ENCODE measurements at places on chromosomes 2 and 18.
A peak's percentile ranks its signal among the peaks of the same experiment; 100 is the strongest.

GRCh38 chr2:174844295-174844708, 80.0 kb upstream of the CHRNA1 start:
- no peak for DNase-seq

GRCh38 chr2:42050010-42050702, 2.3 kb downstream of the PKDCC start:
- DNase-seq = no peak

DNA sequence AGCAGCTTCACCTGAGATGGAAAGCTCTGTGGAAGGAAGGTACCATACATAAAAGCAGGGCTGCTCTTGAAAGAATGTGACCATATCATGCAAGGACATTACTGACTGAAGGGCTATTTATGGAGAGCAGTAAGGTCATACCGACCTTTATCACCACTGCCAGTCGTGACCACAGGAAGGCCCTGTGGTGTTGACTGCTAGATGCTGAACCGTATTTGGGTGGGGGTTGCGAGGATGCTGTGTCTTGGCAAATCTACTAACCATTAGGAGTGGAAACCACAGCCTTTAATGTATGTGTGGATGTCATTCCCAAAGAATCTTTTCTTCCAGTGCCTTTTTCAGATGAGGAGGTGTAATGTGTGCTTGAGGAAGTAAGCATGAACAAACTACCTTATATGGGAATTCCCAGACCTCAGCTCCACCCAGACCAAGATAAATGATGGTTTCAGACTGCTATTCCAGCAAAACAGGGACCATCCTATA, 60.8 kb downstream of the LIMS1 start:
- no peak for DNase-seq

DNA sequence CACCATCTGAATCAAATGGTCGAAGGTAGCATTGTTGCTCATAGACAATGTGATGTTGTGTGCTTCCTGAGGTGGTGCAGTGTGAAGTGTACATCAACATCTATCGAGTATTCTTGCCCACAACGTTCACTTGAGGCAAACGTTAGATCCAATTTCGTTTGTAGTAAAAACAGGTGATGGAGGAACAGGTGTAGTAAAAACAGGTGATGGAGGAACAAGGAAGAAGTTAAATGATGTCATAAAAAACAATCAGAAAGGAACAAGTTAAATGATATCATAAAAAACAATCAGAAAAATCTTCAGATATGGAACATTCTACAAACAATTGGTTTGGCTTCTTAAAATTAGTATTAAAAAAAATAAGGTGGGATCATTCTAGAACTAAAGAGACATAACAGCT, 11.3 kb downstream of the WDR7 start:
- DNase-seq = no peak

DNA sequence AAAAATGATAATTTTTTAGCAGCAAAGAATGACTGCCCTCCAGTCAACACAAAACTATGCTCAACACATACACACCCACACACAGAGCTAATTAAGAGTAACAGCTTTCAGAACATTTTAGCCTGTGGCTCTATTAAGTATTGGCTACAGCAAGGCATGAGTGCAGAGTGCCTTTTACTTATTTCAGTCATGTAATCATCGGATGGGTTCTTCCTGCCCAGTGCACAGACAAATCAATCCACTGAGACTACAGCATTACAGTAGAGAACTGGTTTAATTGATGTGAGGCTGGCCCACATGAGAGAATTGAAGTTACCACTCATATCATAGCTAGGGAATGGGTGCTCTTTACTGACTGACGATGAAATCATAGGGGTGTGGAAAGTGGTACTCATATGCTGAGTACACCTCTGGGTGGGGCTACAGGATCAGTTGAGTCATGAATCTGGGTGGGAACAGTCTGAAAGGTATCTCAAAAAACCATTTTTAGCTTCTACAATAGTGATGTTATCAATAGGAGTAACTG, 241.0 kb downstream of the FSIP2 start:
- DNase-seq = no peak

DNA sequence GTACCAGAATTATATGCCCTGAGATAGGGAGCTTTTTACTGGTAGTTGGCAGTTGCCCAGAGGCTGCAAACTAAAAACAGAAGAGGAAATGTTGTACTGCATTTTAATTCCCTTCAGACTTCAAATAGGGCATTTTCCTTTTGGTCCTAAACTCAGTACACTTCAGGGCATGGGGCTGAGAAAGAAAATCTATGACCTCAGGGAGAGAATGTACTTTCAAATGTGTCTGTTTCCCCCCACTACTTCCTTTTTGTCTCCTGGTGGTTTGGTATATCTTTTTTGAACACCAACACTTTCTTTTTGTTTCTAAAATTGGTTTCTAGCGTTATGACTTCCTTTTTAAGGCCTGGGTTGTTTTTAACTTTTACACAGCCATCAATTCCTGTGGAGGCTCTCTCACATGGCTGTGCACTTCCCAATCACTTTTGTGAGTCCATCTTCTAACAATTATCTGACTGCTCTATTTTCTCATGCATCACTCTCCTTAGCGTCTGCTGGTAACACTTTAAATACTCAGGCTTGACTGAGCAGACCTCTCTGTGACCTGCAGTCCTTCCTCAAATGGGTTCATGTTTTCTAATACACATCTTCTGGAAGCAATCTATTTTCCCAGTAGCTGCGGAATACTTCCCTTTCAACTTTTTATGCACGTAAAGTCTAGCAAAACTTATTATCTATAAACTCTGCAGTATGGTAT, 596.0 kb downstream of the LRP1B start:
- no peak for DNase-seq

DNA sequence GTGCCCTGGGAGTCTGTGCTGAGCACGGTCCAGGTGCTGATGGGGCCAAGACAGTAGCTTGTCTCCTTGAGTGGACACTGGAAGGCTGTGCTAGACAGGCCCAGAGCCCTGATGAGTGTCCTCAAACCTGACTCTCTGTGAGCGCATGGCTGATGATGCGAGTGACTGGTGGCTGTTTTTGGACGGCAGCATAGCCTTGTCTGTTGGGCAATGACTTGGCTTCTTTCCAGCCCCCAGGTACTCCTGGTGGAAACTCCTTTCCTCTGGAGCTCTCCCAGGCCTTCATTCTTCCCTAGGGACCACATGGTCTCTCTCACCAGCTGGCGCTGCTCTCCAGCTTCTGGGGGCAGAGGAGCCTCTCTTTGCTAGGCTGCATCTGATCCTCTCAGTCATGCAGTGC, 207.6 kb upstream of the SMIM21 start:
- no peak for DNase-seq

DNA sequence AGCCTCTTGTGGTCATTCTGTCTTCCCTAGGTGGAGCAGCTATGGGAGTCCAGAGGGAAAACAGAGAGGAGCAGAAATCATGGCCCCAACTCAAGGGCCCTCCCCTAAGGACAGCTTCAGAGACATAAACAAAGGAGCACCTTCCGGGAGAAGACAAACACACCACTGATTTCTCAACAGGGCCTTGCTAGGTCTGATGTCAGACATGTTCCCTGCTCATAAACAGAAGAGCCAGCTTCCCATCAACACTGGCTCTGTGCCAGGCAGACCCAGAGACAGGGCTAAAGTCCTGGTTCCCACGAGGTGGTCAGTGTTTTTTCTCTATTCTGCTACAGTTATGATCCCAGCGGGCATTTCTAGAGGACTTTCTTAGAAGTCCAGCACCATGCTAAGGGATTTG, 19.3 kb downstream of the CXCR2 start:
- DNase-seq = no peak

DNA sequence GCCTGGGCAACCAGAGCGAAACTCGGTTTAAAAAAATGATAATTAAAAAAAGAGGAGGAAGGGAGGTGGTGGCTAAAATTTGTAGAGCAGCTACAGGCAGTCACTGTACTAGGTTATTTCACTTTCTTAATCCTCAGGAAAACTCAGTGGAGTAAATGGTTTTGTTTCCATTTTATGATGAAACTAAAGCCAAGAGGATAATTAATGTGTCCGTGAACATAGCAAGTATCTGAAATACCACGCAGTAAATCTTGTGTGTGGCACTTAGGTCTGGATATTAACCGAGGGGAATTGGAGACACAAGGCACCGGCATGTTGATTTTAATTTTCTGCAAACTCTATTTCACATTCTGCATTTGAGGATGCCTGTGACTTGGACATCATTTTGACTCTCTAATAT, 14.5 kb downstream of the SH3BP4 start:
- DNase-seq = no peak

GRCh38 chr2:127610561-127610960, 35.4 kb upstream of the GPR17 start:
- no peak for DNase-seq

- no peak for DNase-seq
These were observed 87.6 kb downstream of the METTL8 start for GRCh38 chr2:171345971-171346722.

DNA sequence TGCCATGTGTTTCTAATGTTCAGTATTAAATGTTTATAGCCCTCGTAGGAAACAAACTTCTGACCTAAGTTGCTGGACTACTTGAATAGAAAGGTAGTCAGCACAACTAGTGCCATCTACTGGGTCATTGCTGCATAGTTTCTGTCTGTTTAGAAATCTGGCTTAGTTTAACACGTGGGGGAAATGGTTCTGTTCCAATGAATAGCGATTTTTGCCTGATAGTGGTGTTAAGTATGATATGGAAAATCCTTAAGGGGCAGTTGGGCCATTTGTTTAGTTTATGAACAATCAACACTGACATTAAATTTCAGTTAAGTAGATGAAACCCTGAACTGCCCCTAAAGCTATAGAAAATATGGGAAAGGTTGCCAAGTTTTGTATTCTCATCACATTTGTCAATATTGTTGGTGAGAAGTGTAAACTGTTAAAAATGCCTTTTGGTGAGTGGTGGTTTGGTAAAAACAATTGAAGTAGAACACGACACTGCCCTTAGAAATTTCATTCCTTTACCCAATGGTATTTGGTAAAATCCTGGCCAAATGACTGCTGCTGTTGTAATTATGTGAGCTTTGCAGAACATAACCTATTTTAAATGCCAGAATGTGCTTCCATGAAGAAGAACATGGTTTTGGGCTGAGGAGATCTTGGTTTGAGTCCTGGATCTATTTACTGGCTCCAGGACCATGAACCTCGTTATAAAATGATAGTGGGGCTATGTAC, 13.2 kb downstream of the NABP1 start:
- peak; percentile 62 for DNase-seq

- no peak for DNase-seq
These were observed 104.9 kb downstream of the RBMS1 start for GRCh38 chr2:160388464-160389263.

GRCh38 chr2:58614219-58614618, 373.1 kb upstream of the FANCL start:
- DNase-seq = no peak

DNA sequence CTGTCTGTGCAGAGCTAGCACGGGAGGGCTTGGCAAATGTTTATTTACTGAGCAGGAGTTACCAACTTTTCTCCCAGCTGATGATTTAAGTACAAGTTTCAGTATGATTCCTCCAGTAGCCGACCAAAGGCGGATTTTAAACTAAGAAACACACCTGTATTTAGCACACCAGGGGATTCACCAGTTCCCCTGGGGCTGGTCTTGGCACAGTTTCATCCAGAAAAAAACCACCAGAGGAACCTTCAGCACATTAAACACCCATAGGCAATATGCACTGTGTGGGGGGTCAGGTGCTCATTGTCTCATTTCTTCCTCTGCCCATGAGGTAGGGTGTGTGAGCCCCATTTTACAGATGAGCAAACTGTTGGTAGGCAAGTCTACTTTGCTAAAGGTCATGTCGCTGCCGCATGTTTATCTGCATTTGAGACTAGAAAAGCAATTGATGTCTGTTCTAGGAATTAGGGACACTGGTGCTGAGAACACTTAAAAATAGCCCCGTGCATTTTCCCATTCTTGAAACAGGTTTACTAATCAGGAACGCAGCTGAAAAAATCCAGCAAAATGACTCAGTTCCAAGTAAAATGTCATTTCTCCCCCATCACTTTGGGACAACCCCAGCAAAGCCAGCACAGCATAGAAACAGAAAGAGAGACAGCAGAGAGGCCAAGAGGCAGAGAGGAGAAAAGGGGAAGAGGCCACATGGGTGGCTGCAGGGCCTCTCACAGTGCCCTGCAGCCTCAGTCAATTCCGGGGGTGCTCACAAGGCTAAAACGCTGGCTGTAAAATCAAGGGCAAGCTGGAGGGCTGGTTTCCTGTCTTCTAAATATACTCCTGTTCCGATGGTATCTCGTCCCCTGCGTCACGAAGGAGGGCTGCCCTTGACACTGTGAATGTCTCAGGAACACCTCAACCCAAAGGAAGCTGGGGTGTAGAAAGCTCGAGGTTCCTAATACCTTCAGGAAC, 166.8 kb upstream of the ID2 start:
- no peak for DNase-seq

DNA sequence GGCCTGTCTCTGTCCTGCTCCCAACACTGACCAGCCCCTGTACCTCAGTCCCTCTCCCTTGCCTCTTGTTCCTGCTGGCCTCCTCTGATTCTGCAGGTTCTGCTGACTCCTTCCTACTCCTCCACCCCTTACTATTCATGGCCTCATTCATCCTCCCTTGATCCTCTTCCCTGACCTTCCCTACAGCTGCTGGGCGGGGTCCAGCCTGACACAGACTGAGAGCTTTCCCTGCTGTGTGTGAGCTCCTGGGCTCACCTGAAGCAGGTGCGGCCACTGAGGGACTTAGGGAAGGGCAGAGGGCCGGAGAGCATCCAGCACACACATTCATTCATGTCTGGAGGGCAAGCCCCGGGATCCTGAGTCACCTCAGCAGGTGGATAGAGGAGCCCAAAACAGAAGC, 185.6 kb downstream of the CTIF start:
- DNase-seq = no peak

DNA sequence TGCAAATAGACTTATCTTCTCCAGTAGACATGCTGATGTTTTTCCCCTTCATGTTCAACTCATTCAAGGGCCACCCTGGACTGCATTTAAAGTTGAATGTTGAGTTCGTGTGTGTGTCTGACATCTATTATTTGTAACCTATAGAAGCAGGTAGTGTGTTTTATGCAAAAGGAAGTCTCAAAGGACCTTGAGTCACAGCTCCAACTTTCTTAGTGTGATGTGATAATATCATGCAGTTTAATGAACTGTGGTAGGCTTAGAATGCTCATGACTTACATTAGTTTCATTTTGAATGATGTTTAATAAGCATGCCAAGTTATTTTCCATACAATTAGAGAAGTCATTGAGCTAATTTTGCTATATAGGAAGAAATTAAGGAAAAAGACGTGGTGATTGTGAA, 67.9 kb downstream of the CERS6 start:
- no peak for DNase-seq

DNA sequence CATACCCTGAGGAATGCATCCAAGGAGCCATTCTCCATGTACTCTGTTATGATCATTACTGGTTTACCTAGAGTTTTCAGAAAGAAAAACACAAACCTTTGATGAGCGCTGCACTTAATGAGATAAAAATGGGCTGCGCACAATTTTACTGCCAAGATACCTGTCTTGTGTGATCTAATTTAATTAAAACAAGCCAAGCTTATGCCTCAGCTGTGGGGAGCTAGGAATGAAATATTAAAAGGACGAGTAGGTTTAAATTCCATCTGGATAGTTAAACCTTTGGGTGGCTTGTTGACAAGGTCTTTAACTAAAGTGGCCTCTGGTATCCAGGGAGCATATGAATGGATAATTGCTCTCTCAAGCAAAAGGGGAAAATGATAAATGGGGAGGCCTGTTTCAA, 135.0 kb downstream of the EPHA4 start:
- no peak for DNase-seq

- no peak for DNase-seq
These were observed 22.5 kb downstream of the THNSL2 start for GRCh38 chr2:88192613-88193012.

- DNase-seq = peak; percentile 55
These were observed 6.1 kb downstream of the CABLES1 start for GRCh38 chr18:23141104-23141999.
